ENCODE measurements at places on chromosomes 4 and X.

DNA sequence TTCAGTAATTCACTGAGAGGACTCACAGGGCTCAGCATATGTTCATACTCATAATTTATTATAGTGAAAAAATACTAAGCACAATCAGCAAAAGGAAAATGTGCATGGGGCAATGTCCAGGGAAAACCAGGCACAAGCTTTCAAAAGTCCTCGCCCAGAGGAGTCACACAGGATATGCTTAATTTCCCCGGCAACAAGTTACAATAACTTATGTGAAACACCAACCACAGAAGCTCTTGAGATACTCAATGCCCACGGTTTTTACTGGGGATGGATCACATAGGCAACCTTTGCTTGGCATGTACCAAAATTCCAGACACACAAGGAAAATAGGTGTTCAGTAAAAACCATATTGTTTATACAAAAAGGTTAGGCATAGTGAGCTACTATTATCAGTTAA is 38.5 kb upstream of the STPG2 start:
- DNase-seq: no peak

- DNase-seq: no peak
Measured at GRCh38 chr4:123517971-123518370, 121.4 kb downstream of the SPRY1 start.

DNA sequence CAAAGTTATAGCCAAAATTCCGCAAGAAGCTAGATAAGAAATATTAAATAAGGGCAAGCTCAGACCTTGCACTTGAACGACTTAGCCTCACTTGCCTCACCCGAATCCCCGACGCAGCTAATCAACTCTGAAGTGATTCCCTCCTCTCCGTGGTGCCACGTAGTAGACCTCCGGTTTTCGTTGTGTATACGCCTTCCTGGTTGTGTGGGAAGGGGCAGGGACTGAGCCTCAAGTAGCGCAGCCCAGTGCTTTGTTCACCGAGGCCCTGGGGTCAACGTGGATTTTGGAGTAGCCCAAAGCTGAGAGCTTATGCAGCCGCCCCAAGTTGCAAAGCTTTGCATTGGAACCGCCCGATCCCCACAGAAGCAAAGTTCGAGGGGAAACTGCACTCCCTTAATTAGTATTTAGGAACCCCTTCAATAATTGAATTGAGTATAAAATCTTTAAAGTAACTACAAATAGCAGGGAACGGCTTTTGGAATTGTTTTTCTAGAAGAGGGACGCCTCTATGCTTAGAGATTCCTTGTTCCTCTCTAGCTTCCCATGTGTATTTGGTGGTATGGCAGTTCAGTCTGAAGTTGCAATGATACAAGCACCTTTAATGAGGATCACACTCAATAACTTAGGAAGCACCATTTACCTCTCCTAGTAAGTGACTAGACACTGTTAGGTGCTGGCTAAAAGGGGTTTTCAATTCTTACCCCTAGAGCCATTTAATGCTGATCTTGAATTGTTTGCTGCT is 55.7 kb downstream of the LINC00632 start:
- DNase-seq: no peak

DNA sequence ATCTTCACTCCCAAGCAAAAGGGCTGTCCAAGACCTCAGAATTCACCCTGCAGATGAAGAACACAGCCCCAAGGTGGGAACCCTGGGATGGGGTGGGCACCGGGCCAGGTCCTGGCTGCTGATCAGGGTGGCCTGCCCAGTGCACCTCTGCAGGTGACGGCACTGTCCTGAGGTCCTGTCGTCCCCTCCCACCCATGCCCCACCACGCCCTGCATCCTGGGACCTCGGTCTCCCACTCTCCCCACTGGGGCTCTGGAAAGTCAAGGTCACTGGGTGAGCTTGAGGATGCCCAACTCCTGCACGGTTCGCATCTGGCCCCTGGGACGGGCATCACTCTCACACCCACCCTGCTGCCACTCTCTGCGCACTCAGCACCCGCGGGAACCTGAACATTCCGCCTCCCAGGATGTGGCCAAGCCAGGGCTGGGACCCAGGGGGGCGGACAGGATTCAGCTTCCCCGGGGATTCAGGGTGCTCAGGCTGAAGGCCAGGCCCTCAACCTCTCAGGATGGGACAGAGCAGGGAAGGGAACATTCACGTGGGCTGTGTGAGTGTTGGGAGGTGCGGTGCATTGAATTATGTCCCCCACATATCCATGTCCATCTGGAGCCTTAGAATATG is 115.9 kb downstream of the CPZ start:
- no peak for DNase-seq

GRCh38 chr4:76311896-76312331 is 5.4 kb downstream of the STBD1 start:
- no peak for DNase-seq

DNA sequence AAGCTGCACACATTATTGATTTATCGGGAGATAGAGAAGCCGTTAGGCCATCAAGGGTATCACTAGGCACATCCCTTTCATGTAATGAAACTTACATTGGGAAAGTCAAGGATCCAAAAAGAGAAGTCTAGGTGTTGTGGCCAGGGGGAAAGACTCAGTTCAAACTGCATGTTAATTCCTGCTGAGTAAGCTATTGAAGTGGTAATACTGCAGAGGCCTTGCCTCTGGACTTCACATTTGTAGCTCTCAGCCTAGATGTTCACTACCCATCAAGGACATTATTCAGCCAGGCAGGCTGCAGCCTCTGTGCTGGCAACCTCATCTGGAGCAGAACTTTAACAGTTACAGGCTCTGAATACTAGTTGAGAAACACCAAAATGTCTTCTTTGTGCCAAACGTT is 2094.5 kb upstream of the AGA start:
- DNase-seq: no peak

GRCh38 chr4:24655971-24656370 is 71.6 kb upstream of the DHX15 start:
- no peak for DNase-seq

- peak; percentile 34 for DNase-seq
Measured at GRCh38 chrX:49761481-49761880, 65.7 kb upstream of the PAGE1 start.

DNA sequence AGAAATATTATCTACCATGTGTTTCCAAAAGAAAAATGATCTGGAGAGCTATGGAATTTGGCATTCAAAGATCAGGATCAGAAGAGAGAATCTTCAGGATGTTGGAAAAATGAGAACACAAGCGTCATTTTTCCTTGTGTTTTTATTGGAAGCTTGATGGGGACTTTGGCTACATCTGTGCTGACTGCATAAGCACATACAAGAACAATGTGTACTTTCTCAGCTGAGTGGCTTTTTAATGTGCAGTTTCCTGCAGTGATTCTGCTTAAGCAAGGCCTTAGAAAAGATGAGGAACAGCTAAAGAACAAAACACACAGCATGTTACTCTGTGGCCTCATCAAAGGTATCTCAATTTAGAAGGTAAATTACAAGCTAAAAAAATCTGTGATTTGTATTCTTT is 1039.9 kb downstream of the GLUD2 start:
- no peak for DNase-seq

DNA sequence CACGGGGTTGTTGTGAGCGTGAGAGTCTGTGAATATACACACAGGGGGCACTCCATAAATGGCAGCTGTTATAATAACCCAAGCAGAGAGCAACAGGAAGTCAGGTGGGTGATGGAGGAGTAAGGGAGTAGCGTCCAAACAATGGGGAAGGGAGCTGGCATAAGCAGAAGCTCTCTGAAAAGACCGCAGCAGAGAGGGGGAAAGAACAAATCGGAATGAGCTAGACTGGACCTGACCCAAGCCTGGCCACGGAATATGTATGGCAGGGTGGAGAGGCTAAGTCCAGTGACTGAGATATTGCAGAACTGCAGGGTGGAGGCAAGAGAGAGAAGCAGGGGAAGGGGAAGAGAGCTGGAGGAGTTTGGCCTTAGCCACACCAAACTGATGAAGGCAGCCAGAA is 6.5 kb upstream of the GJB1 start:
- DNase-seq: no peak

GRCh38 chr4:152033621-152034020 is 272.8 kb upstream of the GATB start:
- no peak for DNase-seq

GRCh38 chr4:3821580-3822229 is 55.5 kb downstream of the ADRA2C start:
- no peak for DNase-seq

DNA sequence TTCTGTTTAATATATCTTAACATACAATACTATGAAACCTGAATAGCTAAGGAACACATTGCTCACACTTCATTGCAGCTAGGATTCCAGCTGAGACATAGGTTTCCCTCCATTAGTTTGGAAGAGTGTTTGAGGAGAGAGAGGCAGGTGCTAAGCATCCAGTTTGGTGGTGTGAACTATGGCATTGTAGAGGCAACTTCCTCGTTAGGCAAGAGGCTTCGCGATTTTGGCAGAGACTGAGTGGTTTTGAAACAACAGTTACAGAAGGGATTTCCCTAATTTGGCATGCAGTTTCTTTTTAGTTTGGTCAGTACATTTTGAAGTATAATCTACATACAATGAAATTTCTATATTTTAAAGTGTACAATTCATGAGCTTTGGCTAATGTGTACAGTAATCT is 117.1 kb upstream of the BMP3 start:
- no peak for DNase-seq

DNA sequence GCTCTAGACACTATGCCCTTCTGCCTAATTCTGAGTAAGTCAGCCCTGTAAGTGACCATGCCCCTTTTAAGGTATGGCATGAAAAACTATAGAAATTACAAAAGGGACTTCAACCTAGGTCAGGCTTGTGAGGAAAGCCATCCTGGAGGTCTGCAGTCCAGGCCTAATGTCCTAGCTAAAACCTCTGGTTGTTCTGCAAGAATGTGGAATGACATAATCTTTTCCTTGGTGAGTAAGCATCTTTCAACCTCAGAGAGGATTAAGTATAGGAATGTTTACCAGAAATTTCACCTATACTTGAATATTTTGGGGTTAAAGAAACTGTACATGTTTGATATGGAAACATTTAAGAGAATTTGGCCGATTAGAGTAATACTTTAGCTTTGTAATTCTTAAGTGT is 23.8 kb upstream of the HPSE start:
- DNase-seq: no peak

DNA sequence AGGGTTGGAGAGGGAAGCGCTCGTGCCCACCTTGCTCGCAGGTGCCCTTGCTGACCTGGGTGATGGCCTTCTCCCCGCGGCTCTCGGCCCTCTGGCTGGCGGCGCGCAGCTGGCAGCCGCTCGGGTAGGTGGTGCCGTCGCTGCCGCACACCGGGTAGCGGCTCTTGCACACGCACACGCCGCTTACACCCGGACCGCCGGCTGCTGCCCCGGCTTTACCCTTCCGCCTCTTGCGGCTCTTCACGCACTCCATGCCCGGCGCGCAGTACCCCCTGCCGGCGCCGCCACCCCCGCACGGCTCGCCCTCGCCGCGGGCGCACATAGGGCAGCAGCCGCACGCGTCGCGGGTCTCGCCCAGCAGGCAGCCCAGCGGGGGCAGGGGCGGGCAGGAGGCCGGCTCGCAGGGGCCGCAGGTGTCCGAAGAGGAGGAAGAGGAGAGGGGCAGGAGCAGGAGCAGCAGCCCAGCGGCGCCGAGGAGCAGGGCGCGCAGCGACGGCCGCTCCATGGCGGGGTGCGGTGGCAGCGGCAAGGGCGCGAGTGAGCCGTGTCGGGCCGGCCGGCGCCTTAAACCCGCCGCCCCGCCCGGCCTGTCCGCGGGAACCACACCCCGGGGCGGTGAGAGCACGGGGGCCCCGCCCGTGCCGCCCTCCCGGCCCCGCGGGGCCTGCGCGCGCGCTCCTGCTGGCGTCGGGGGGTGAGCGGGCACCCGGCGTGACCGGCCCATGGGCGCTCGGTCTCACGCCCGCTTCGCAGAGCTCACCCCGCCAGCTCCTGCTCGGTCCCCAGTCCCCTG is at the start of gene IGFBP7:
IGFBP7 (minus strand) TSS at position 539 of the 793 bp plus-strand sequence; CDS start at position 505, 34 bp downstream.
- no peak for DNase-seq

DNA sequence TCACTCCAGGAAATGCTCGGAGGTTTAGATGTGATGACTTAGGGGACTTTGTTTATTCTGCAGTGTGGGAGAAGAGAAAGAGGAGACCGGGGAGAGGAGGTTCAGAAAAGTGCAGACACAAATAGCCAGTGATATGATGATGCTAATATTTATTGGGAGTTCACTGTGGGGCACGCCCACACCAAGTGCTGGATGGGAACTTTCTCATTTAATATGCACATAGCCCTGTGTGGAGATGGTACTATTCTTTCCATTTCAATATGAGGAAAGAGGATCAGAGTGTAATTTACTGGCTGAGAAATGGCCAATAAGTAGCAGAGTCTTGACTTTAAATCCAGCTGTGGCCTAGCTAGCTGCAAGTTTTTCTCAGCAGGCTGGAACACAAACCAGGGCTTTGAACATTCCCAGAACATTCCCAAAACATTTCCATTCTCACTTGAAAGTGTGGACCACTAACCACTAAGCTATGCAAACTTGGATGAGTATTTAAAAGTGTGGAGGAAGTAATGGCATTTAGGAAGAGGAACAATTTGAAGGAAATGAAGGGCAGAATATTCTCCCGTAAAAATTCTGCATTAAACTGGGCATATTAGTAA is 231.7 kb downstream of the HS3ST1 start:
- no peak for DNase-seq

GRCh38 chr4:146442801-146443200 is 78.9 kb downstream of the SLC10A7 start:
- no peak for DNase-seq

DNA sequence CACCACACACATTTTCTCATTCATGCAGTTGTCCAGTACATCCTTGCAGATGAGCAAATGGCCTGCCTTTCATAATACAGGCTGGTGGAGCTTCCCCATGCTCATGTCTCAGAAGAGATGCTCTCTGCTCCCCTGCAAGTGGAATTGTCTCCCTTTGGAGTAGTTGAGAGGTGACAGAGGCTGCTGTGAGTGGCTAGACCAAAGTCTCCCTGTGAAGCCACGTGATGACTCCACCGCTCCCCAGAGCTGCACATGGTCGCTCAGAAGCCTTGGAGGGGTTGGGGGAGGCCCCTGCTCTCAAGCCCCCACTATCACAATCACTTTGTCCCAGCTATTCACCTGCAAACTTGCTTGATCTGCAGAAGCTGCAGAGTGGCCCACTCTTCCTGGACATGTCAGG is 1.5 kb upstream of the GPR78 start:
- DNase-seq: no peak

DNA sequence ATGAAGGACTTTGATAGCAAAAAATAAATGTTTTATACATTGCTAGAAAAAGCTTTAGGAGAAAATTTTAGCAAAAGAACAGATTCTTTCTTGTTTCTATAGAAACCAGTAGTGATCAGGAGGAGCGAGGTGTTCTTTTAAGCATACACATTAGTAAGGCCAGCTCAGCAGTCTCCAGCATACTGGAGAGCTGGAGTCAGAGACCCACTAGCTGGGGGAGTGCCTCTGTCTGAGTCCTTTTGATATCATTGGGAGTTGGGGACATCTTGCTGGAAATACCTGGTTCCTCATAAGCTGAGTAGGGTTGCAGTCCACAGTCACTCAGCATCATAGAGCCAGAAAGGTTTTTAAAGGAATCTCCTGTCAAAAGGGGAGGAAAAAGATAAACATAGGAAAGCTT is 67.4 kb downstream of the AFF2 start:
- DNase-seq: no peak

- no peak for DNase-seq
Measured at GRCh38 chrX:50100188-50100587, 100.6 kb downstream of the AKAP4 start.

GRCh38 chrX:105460376-105460775 is 239.9 kb upstream of the TEX13A start:
- no peak for DNase-seq
